ENCODE measurements at places on chromosomes 11 and 22.

DNA sequence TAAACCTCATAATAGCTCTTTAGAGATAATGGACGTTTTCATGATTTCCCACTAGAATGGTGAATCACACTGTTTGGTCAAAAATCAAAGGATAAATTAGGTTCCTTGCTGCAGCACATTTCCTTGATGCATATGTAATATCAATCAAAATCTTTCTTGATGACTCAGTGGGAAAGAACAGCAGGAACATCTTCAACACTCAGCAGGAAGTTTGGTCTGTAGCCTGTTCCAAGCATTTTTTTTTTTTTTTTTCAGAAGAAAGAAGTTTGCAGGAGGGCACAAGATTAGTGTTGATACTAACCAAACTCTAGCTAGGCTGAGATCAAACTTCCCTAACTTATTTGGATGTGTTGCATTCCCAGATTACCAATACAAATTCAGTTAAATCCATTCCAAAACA is 1529.8 kb downstream of the FAM181B start:
- no peak for DNase-seq

DNA sequence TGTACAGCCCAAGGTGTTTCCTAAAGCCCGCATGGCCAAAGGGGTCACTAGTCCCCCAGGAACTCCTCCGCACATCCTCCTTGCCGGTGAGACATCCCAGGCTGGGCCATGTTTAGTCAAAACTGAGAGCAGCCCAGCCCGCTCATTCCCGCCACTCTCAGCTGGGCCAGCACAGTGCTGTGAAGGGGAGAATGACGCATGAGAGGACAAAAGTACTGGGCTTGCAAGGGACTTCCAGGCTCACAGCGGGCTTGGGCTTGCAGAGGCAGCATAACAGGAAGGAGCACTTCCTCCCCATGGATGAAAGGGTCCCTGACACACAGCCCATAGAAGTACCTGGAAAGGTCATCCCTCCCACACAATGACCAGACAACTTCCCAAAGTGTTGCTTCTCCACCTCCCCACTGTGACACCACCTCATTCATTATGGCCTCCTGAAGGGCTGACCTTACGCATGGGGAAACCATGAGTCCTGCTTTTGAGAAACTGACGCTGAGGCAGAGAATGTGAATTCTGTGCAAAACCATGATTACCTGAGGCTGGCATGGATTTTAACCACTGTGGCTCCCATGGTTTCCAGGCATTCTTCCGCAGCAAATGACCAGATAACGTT is 19.1 kb downstream of the ETS1 start:
- no peak for DNase-seq

GRCh38 chr11:73520353-73521061 is 77.4 kb downstream of the FAM168A start:
- DNase-seq = no peak

- no peak for DNase-seq
These were observed 119.7 kb upstream of the BID start for GRCh38 chr22:17893900-17894535.

DNA sequence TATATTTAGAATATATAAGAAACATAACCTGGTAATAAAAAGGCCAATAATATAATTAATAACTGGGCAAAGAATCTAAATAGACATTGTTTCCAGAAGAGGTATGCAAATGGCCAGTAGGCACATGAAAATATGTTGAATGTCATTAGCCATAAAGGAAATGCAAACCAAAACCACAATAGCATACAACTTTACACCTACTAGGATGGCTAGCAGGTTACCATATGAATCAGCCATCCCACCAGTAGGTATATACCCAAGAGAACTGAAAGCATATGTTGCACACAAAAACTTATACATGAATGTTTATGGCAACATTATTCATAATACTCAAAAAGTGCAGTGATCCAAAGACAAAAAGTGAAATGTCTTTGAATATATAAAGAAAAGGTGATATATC is 2.7 kb upstream of the OR2D2 start:
- DNase-seq = no peak

GRCh38 chr22:48756146-48757111 is 1071.2 kb downstream of the BRD1 start:
- DNase-seq = peak; percentile 1
